ENCODE measurements at places on chromosomes 16 and 17.
A peak's percentile ranks its signal among the peaks of the same experiment; 100 is the strongest.

DNA sequence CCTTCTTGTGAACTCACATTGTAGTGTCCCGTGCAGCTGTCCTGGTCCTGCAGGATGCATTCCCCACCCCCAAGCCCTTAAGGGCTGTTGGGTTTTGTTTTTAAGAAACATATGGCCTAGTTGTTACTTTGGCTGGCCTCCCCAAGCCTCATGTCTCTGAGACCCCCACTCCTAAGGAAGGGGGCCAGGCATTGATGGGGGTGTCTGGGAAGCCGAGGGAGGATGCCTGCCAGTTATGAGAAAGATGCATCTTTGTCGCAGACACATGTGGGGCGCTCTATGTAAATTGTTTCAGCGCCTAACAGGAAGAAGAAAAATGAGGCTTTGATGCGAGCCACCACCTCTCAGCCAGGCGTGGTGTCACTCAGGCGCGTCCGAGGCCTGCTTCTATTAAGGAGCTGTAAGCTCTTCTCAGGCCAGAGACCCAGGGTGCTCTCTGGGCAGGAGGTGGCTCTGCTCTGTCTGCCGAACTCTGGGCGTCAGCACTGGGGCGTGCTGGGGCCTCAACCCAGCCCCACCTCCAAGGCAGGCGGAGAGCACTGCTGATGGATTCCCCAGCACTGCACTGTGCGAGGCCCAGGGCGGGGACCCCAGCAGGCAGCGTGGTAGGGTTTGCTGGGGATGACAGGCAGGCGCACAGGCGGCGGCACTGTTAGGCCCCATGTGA, 70.6 kb downstream of the SREBF1 start:
- H3K36me3 ChIP-seq: peaks cover 16% of the 10 kb centered on the region
- no peak overlapping the region for H3K4me3 ChIP-seq
- peaks cover 90% of the 10 kb centered on the region for H3K4me1 ChIP-seq
- H3K27me3 ChIP-seq: no peaks in the 10 kb centered on the region
- DNase-seq: no peak
- no peak overlapping the region for H3K27ac ChIP-seq

GRCh38 chr17:57915985-57916757, 39.0 kb downstream of the CUEDC1 start:
- H3K36me3 ChIP-seq: no peaks in the 10 kb centered on the region
- no peaks in the 10 kb centered on the region for H3K27me3 ChIP-seq
- H3K27ac ChIP-seq: no peak overlapping the region

- H3K36me3 ChIP-seq: no peaks in the 10 kb centered on the region
- DNase-seq: no peak
- no peaks in the 10 kb centered on the region for H3K27me3 ChIP-seq
- no peaks in the 10 kb centered on the region for H3K4me1 ChIP-seq
Measured at GRCh38 chr16:85220125-85220839, 108.0 kb upstream of the CIBAR2 start.

DNA sequence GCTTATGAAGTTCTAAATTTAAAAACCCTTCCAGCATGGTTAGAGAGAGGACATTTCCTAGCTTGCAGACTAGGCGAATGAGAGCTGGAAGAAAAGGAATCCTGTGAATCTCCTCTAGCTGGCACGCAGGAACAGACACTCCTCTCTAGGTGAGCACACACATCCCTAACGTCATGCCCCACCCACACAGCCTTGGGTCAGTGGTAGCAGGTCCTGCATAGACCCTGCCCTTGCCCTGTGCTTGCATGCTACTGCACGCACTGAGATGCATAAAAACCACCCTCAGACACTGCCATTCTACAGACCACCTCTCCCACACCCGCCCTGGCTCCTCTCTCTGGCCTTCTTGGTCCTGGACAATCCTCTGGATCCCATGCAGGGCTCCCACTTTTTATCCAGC, 23.5 kb downstream of the CES1 start:
- peaks cover 13% of the 10 kb centered on the region for H3K27me3 ChIP-seq
- H3K4me1 ChIP-seq: no peaks in the 10 kb centered on the region
- H3K4me3 ChIP-seq: no peak overlapping the region
- no peak overlapping the region for H3K27ac ChIP-seq
- DNase-seq: no peak

DNA sequence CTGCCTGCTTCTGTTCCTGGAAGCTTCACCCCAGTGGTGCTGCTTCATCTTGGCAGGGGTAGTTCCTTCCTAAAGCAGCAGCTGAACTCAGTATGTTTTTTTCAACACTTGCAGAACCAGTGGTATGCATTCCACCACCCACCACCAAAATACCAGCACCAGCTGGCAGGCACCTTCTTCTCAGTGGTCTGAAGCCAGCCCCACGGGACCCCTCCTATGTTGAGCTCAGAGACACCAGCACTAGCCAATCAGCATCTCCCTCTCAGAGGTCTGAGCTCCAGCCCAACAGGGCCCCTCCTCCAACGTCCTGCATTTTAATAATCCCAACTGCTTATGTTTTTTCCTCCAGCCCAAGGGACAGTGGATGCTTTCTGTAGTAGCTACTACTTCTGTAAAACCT, 299.6 kb upstream of the CCL2 start:
- no peak overlapping the region for H3K4me3 ChIP-seq
- H3K27ac ChIP-seq: no peak overlapping the region
- H3K4me1 ChIP-seq: peaks cover 27% of the 10 kb centered on the region
- no peak for DNase-seq
- H3K27me3 ChIP-seq: no peaks in the 10 kb centered on the region

GRCh38 chr17:27481327-27481726, 25.1 kb downstream of the KSR1 start:
- peak overlapping the region; percentile 36 for H3K27ac ChIP-seq
- DNase-seq: peak; percentile 90
- H3K4me3 ChIP-seq: no peak overlapping the region
- H3K4me1 ChIP-seq: peaks cover 66% of the 10 kb centered on the region
- peaks cover 3% of the 10 kb centered on the region for H3K36me3 ChIP-seq

DNA sequence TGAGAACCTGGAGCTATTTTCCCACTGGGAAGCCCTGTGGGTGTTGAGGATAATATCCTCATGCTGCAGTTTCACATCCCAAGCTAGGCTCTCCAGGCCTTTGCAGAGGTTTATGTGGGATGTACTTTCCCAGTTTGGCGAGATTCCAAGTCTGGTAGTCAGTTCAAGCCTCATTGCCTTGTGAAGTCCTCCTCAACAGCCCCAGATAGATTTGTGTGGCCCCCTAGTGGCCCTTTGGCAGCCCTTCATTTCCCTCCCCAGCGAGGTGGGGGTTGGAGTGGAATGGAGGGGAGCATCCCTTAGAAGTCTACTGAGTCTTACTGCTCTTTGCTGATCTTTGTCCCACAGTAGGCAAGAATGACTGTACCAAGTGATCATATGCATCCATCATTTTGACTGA, 137.9 kb downstream of the CDH11 start:
- H3K27ac ChIP-seq: no peak overlapping the region
- DNase-seq: no peak
- no peak overlapping the region for H3K4me3 ChIP-seq
- no peaks in the 10 kb centered on the region for H3K27me3 ChIP-seq

DNA sequence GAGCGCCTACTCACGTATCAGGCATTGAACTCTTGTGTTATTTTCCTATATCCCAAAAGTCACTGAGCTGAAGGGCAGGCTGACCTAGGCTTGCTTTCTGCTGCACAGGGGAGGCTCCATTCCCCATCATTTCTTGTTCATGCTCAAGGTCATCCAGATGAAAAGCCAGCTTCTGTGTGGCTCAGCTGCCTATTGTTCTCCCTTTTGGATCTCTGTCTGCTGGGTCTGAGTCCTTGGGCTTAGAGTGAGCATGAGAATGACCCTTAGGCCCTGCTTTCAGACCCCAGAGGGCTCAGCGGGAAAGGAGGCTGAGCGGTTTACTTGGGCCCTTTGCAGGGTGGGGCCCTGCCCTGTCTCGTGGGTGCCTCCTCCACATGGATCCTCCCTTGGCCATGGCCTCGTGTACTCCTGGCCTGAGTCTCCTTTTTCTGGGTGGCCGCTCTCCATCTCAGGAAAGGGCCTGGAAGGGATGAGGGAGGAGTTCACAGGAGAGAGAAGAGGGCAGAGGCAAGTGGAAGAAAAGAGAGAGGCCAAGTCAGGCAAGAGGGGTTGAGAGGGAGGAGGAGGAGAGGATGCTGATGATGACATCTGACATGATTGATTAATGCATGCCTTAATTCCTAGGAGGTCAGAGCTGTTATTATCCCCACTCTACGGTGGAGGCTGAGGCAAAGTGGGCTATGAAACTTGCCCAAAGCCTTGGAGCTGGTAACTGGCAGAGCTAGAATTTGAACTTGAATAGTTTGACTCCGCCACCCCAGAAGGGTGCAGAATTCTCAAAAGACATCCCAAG, 19.8 kb upstream of the MAP3K14 start:
- H3K36me3 ChIP-seq: no peaks in the 10 kb centered on the region
- peaks cover 5% of the 10 kb centered on the region for H3K4me1 ChIP-seq
- DNase-seq: no peak
- H3K27me3 ChIP-seq: no peaks in the 10 kb centered on the region
- H3K4me3 ChIP-seq: no peak overlapping the region
- H3K27ac ChIP-seq: no peak overlapping the region

- H3K36me3 ChIP-seq: peaks cover 20% of the 10 kb centered on the region
- peaks cover 18% of the 10 kb centered on the region for H3K4me1 ChIP-seq
- no peaks in the 10 kb centered on the region for H3K27me3 ChIP-seq
- peak overlapping the region; percentile 97 for H3K4me3 ChIP-seq
- H3K27ac ChIP-seq: peak overlapping the region; percentile 72
Measured at GRCh38 chr16:29790949-29791844, 646 bp downstream of the KIF22 start.

DNA sequence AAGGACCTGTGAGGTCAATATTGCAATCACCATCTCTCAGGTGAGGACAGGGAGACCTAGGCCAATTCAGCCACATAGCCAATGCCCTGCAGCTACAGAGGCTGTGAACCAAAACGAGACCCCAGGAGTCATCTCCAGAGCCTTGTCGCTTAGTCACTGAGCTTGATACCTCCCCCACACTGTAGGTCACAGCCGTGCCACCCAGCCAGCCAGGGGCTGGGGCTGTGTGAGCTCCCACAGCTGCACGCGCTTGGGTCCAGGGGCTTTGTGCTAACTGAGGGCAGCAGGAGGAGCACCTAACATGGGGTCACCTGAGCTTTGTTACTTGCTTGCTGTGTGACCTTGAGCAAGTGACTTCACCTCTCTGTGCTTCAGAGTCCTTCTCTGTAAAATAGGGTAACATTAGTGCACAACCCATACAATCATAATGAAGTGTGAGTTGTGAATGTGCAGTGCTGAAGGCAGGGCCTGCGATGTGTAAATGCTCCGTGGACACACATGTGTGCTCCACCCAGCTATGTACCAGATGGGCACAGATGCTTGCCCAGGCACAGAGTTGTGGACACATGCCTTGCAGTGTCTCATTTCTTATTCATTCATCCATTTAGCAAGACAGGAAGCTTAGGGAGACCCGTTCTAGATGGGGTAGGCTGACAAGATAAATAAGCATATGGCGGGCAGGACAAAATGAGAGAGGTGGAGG, 25.9 kb downstream of the SBK1 start:
- H3K4me3 ChIP-seq: no peak overlapping the region
- H3K27ac ChIP-seq: no peak overlapping the region
- H3K36me3 ChIP-seq: no peaks in the 10 kb centered on the region
- no peaks in the 10 kb centered on the region for H3K4me1 ChIP-seq
- H3K27me3 ChIP-seq: no peaks in the 10 kb centered on the region

DNA sequence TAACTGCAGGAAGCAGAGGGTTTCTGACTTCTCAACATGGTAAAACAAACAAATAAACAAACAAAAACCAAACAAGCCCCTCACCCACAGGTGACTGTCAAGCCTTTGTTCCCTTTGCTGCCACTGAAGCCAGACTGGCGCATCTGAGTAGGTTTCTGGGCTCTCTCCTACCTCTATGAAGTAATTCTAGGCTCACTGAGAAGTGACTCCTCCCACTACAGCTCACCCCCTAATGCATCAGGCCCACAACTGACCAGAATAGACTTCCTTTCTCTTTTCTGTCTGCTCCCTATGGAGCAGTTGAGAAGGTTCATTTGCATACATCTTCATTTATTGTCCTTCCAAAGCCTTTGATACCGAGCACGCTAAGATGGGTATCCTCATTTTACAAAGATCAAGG, 77.0 kb upstream of the CCL2 start:
- H3K27ac ChIP-seq: no peak overlapping the region
- H3K4me3 ChIP-seq: no peak overlapping the region
- DNase-seq: no peak
- H3K4me1 ChIP-seq: peaks cover 34% of the 10 kb centered on the region
- no peaks in the 10 kb centered on the region for H3K36me3 ChIP-seq
- no peaks in the 10 kb centered on the region for H3K27me3 ChIP-seq

- H3K36me3 ChIP-seq: peaks cover 3% of the 10 kb centered on the region
- H3K4me3 ChIP-seq: no peak overlapping the region
- no peak overlapping the region for H3K27ac ChIP-seq
- DNase-seq: no peak
Measured at GRCh38 chr17:54974759-54975158, 6.2 kb downstream of the STXBP4 start.

DNA sequence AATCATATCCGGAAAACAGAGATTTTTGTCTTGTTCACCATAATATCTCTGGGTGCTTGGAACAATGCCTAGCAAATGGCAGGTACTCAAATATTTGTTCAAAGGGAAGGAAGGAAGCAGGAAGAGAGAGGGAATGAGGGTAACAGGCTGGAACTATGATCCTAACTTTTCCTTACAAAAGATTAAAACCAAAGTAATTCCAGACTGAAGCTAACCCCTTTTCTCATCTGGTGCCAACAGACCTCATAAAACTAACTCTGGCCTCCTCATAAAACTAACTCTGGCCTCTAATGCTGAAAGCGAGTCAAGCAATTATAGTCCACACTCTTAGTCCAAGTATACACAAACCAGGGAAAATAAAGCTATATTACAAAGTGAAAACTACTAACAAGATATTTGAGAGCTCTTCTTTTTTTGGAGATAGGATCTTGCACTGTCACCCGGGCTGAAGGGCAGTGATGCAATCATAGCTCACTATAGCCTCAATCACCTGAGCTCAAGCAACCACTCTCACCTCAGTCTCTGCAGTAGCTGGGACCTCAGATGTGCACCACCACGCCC, 84.6 kb downstream of the KANSL1 start:
- H3K27ac ChIP-seq: no peak overlapping the region
- H3K4me3 ChIP-seq: no peak overlapping the region
- no peaks in the 10 kb centered on the region for H3K36me3 ChIP-seq
- DNase-seq: no peak
- H3K27me3 ChIP-seq: no peaks in the 10 kb centered on the region

- no peak overlapping the region for H3K27ac ChIP-seq
- no peaks in the 10 kb centered on the region for H3K36me3 ChIP-seq
- DNase-seq: no peak
- no peak overlapping the region for H3K4me3 ChIP-seq
Measured at GRCh38 chr16:53510704-53511070, 7.7 kb upstream of the AKTIP start.

DNA sequence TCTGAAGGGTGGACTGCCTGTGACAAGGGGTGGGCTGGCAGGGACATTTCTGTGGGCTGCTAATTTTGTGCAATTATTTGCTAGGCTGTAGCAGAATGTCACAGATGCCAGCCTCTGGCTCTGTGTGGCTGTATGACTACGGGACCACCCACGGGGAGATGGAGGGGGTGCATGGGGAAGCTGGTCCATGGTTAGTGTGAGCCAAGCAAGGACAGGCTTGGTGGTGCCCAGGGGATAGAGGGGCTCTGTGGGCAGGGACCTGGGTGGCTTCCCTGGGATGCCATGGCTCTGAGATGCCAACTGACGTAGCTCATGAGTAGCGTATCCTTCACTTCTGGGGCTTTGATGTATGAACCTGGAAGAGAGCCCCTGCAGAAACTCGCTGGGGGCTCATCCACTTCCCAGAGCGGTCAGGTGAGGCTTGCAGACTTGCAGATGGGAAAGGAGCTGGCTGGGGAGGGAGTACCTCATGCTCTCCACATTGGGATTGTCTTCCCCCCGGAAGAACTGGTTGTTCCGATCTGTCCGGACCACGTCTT, 87.2 kb downstream of the TBC1D16 start:
- peaks cover 10% of the 10 kb centered on the region for H3K36me3 ChIP-seq
- no peak overlapping the region for H3K4me3 ChIP-seq
- H3K27ac ChIP-seq: no peak overlapping the region
